ENCODE measurements at places on chromosomes 1 and 21.
A peak's percentile ranks its signal among the peaks of the same experiment; 100 is the strongest.

DNA sequence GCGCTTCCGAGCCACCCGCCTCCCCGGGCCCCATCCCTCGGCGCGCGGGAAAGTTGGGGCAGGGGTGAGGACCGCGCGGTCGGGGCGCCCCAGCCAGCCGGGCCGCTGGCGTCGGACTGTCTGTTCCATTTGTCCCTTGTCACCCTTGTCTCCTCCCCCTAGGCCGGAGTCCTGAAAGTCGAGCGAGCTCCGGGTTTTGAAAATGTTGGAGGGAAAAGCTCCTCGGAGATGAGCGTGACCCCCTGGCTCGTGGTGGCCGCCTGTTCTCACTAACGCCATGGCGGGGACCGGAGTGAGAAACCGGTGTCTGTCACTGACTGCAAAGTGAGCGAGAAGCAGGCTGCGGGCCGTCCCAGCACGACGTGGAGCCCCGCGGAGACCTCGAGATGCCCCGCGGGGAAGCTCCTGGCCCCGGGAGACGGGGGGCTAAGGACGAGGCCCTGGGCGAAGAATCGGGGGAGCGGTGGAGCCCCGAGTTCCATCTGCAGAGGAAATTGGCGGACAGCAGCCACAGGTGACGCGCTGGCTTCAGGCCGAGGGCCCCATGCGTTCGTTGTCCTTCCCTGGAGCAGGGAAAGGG lies 491 bp downstream of the PER3 start:
- H3K4me3 ChIP-seq = peak overlapping the region; percentile 79
- H3K36me3 ChIP-seq = peaks cover 30% of the 10 kb centered on the region
- peak overlapping the region; percentile 97 for H3K27ac ChIP-seq
- H3K27me3 ChIP-seq = no peaks in the 10 kb centered on the region
- DNase-seq = peak; percentile 48
- H3K4me1 ChIP-seq = no peaks in the 10 kb centered on the region

DNA sequence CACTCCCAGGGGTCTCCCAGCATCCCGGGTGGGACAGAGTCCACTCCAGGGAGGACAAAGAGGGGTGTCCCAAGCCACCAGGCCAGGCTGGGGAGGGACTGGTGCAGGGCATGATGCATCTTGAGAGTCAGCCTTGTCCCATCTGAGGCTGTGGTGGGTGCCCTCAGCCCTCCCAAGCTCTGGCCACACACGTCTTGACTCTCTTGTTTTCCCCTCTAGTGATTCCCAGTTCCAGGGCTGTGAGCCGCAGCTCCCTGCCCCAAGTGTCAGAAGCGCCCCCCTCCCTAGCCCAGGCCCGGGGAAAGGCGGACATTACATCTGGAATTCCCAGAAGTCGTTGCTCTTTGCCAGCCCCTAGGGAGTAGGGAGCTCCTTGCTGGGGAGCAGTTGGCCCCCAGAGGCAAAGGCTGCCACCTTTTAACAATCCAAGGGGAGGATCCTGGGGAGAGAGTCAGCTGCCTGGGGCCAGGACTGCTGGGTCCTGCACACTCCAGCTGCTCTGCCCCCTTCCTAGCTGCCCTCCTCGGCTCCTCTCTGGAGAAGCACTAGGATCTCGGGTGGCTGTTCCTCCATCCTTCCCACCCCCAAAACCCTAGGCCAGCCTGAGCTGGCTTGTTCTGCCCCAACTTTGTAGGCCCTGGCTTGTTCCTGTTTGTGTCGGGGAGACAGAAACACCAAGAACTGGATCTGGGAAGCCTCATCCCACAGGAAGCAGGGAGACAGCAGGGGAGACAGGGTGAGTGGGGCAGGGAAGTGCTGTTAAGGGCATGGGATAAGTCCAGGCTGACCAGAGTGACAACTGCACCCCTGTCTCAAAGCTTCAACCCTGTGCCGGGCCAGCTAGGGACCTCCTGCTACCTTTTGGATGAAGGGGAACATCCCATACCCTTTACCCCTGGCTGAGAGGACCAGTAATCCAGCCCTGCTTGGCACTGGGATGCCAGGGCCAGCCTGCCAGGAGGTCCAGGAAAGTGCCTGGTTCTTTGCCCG lies 3.2 kb upstream of the PTPN7 start:
- H3K27ac ChIP-seq = no peak overlapping the region
- H3K4me1 ChIP-seq = no peaks in the 10 kb centered on the region
- H3K4me3 ChIP-seq = no peak overlapping the region
- H3K36me3 ChIP-seq = no peaks in the 10 kb centered on the region
- no peaks in the 10 kb centered on the region for H3K27me3 ChIP-seq

- no peaks in the 10 kb centered on the region for H3K36me3 ChIP-seq
- peak; percentile 38 for DNase-seq
- H3K27me3 ChIP-seq = no peaks in the 10 kb centered on the region
- no peak overlapping the region for H3K4me3 ChIP-seq
Observed at GRCh38 chr1:37718901-37719571, 26.7 kb downstream of the CDCA8 start.

- no peak overlapping the region for H3K27ac ChIP-seq
- H3K4me1 ChIP-seq = no peaks in the 10 kb centered on the region
- H3K36me3 ChIP-seq = no peaks in the 10 kb centered on the region
- H3K4me3 ChIP-seq = no peak overlapping the region
- no peaks in the 10 kb centered on the region for H3K27me3 ChIP-seq
Observed at GRCh38 chr1:214843281-214843680, 239.3 kb upstream of the KCNK2 start.

GRCh38 chr1:116376729-116377086 lies 3.7 kb downstream of the ATP1A1 start:
- no peaks in the 10 kb centered on the region for H3K27me3 ChIP-seq
- H3K4me1 ChIP-seq = peaks cover 58% of the 10 kb centered on the region
- no peaks in the 10 kb centered on the region for H3K36me3 ChIP-seq

DNA sequence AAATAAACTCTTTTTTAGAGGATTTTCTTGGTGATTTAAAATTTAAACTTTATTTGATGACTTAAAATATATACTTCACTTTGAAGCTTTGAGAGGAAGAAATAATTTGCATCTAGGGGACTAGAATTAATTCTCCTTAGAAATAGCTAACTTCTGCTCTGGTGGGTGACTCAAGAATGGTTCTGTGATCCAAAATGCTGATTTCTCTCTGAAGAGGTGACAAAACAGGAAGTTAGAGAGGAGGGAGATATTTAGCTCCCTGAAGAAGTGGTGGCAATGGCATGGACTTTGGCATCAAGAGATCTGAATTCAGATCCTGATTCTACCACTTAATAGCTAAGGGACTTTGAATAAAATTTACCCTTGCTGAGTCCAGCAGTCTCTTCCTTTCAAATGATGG lies 125.8 kb upstream of the ATP1B1 start:
- H3K4me1 ChIP-seq = no peaks in the 10 kb centered on the region
- H3K27ac ChIP-seq = no peak overlapping the region
- no peak overlapping the region for H3K4me3 ChIP-seq
- no peaks in the 10 kb centered on the region for H3K36me3 ChIP-seq
- H3K27me3 ChIP-seq = no peaks in the 10 kb centered on the region
- DNase-seq = no peak

- H3K4me1 ChIP-seq = no peaks in the 10 kb centered on the region
- no peak for DNase-seq
Observed at GRCh38 chr1:58487002-58487401, 59.5 kb downstream of the OMA1 start.

- peak overlapping the region; percentile 25 for H3K27ac ChIP-seq
- H3K27me3 ChIP-seq = no peaks in the 10 kb centered on the region
- H3K4me3 ChIP-seq = no peak overlapping the region
- no peak for DNase-seq
Observed at GRCh38 chr1:70140343-70140742, 65.0 kb downstream of the LRRC40 start.

GRCh38 chr1:219312967-219313366 lies 139.3 kb downstream of the LYPLAL1 start:
- no peak overlapping the region for H3K4me3 ChIP-seq
- no peak for DNase-seq
- H3K27ac ChIP-seq = no peak overlapping the region
- no peaks in the 10 kb centered on the region for H3K4me1 ChIP-seq
- peaks cover 4% of the 10 kb centered on the region for H3K36me3 ChIP-seq

DNA sequence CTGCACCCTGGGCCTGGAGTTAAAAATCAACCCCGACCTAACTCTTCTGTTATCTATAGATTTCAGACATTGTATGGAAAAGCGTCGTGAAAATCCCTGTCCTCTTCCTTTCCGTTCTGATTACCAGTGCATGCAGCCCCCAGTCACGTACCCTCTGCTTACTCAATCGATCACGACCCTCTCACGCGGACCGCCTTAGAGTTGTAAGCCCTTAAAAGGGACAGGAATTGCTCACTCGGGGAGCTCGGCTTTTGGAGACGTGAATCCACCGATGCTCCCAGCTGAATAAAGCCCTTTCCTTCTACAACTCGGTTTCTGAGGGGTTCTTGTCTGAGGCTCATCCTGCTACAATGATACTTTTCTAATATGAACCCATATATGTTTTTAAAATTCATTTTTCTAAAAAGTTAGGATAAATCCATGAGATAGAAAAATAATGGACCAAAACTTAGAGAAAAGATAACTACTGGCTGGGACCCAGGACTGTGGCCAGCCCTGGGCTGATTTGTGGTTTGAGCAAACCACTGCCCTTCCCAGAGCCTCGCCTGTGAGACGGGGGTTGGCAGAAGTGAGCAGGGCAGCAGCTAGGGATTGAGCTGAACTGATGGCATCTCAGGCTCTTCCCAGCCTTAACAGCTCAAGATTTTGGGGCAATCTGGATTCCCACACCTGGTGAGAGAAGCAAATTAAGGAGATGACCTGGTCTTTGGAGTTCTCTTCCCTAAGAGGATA lies 5.0 kb downstream of the UQCRHL start:
- no peaks in the 10 kb centered on the region for H3K27me3 ChIP-seq
- H3K4me3 ChIP-seq = no peak overlapping the region
- H3K27ac ChIP-seq = peak overlapping the region; percentile 30
- peaks cover 43% of the 10 kb centered on the region for H3K4me1 ChIP-seq
- H3K36me3 ChIP-seq = no peaks in the 10 kb centered on the region

GRCh38 chr21:18522181-18522972 lies 118.8 kb upstream of the TMPRSS15 start:
- H3K36me3 ChIP-seq = no peaks in the 10 kb centered on the region
- no peak overlapping the region for H3K4me3 ChIP-seq
- no peak overlapping the region for H3K27ac ChIP-seq
- H3K4me1 ChIP-seq = no peaks in the 10 kb centered on the region

DNA sequence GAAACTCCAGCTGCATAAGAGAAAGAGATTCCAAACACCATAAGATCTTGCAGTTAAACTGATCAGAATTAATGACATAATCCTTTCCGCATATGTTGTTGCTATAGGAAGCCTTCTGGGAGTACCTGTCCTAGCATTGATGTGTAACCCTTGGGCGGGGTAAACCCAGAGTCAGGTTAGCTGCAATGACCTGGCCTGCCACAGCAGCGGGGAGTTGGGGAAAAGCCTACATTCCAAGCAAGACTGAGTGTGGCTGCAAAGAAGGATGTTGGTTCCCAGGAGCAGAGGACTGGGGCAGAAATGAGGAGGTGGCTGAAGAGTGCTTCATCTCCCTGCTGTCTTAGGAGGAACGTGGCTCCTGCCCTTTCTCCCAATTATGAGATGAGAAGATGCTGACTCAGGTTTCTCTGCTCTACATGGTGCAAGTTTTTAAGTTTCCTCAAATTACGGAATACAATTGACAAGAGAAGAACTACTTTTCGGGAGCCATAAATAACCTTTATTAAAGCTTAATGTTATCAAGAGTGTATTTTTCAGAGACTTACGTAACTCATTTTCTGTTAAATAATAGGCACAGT lies 142.1 kb downstream of the RYR2 start:
- H3K27ac ChIP-seq = peak overlapping the region; percentile 38
- H3K27me3 ChIP-seq = no peaks in the 10 kb centered on the region
- DNase-seq = no peak
